H1 (cell line): ENCODE measurements at places on chromosomes 13 and 19. TPM values are rescaled to one million over a fixed set of nuclear protein-coding genes. Genes with fewer than 3 reads are reported as not detected.

GRCh38 chr19:28377077-28377476 lies 835.9 kb downstream of the UQCRFS1 start:
- H3K27me3 ChIP-seq = no peaks in the 10 kb centered on the region
- DNase-seq = no peak
- H3K4me1 ChIP-seq = no peaks in the 10 kb centered on the region
- H3K4me3 ChIP-seq = no peak overlapping the region
- H3K36me3 ChIP-seq = no peaks in the 10 kb centered on the region

TINCR gene
- 0.48 and 0.52 TPM in 2 replicates for total RNA-seq

DNA sequence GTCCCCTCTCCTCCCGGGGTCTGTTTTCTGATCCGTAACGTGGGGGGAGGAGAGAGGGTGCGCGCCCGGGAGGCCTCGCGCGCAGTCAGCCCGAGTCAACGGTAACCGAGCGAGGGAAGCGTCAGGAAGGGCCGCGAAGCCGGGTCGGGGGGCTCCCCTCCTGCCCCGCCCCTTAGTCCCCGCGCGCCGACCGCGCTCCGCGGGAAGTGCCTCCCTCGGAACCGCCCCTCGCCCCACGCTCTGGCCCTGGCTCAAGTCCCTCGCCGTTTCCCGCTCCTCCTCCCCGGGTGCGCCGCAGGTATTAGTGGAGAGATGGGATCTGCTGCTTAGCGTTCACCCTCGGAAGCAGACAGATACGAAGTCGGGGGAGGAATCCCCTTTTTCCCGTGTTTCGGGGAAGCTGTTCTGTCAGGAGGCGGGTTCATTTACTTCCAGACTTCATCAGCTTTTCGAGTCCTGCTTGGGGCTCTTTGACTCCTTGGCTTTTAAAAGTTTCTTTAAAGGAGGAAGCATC lies 770 bp downstream of the HNRNPM start:
- no peak for DNase-seq
- H3K27ac ChIP-seq = peak overlapping the region; percentile 98; the same call in 1 of the 2 replicates
- peaks cover 14% of the 10 kb centered on the region for H3K4me1 ChIP-seq
- H3K27me3 ChIP-seq = no peaks in the 10 kb centered on the region
- no peaks in the 10 kb centered on the region for H3K36me3 ChIP-seq
- peak overlapping the region; percentile 85 for H3K4me3 ChIP-seq

DNA sequence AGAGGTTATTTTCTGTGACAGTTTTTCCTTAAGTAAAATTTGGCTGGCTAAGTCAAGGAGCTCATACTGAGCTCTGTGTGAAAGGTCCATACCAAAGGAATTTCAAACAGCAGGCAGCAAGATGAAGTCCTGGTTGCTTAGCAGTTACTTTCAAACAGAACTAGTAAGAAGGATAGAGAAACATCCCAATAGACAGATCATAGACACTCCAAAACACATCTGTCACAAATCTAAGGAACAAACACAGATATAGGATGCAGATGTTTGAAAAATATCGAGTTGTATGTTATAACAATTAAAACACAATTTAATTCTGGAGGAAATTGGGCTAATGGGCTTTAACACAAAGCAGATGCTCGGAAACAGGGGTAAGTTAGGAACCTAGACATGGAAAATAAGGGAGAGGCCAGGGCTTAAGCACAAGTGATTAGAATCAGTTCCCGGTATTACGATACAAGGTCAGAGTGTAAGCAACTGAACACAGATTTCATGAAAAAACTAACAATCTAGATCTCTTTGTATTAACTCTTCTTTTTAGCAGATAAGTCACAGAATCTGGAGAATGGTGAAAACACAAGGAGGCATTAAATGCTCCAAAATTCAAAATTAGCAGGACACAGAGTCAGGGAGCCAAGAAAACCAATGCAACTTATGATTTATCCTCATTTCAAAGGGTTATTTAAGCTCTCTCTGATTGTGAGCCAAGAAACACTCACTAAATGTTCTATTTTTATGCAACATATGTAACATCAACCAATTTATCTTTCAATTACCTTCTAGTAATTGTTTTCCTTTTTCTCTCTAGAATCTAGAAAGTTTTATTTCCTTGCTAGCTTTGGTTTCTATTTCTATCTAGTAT lies 1992.9 kb upstream of the PCDH20 start:
- no peak for DNase-seq
- no peaks in the 10 kb centered on the region for H3K4me1 ChIP-seq
- H3K27me3 ChIP-seq = no peaks in the 10 kb centered on the region
- no peak overlapping the region for H3K27ac ChIP-seq
- no peaks in the 10 kb centered on the region for H3K36me3 ChIP-seq

DNA sequence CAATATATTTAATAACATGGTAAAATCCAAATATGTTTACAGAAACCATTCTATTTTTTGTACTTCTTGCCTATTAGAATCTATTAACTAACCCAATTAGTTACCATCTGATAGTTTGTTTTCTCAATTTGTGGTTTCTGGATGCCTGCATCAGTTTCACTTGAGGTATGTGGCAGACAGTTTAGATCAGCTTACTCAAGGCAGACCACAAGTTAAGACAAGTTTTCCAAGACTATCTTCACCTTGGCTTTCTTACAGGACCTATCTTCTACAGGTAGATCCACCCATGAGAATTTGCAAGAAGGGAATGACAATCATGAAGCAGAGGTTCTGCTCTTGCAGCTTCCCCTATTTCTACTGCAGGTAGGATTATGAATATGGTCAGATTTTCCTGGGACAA lies 458.6 kb downstream of the DACH1 start:
- no peaks in the 10 kb centered on the region for H3K27me3 ChIP-seq
- H3K4me3 ChIP-seq = no peak overlapping the region
- DNase-seq = no peak
- H3K36me3 ChIP-seq = no peaks in the 10 kb centered on the region

DNA sequence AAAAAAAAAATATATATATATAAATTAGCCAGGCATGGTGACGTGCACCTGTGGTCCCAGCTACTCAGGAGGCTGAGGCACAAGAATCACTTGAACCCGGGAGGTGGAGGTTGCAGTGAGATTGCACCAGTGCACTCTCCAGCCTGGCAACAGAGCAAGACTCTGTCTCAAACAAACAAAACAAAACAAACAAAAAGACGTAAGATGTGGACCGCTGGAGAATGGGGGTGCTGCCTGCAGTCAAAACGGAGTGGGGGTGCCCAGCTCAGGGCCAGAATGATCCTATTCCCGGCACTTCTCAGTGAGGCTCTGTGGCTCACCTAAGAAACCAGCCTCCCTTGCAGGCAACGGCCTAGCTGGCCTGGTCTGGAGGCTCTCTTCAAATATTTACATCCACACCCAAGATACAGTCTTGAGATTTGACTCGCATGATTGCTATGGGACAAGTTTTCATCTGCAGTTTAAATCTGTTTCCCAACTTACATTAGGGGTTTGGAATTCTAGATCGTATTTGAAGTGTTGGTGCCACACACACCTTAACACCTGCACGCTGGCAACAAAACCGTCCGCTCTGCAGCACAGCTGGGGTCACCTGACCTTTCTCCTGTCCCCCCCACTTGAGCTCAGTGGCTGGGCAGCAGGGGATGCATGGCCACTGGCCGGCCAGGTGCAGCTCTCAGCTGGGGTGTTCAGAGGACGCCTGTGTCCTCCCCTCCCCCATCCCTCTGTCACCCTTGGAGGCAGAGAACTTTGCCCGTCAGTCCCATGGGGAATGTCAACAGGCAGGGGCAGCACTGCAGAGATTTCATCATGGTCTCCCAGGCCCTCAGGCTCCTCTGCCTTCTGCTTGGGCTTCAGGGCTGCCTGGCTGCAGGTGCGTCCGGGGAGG lies at the start of gene F7:
F7 (plus strand) TSS at position 760 of the 889 bp plus-strand sequence; CDS start at position 811, 51 bp downstream.
- peaks cover 14% of the 10 kb centered on the region; the same call in 1 of the 2 replicates for H3K27me3 ChIP-seq
- DNase-seq = no peak
- no peak within 1 kb of the TSS for H3K4me3 ChIP-seq
- H3K36me3 ChIP-seq = peaks cover 3% of the 10 kb centered on the region; the same call in 1 of the 2 replicates
- no peak within 1 kb of the TSS for H3K27ac ChIP-seq
- peaks cover 10% of the 10 kb centered on the region for H3K4me1 ChIP-seq

DNA sequence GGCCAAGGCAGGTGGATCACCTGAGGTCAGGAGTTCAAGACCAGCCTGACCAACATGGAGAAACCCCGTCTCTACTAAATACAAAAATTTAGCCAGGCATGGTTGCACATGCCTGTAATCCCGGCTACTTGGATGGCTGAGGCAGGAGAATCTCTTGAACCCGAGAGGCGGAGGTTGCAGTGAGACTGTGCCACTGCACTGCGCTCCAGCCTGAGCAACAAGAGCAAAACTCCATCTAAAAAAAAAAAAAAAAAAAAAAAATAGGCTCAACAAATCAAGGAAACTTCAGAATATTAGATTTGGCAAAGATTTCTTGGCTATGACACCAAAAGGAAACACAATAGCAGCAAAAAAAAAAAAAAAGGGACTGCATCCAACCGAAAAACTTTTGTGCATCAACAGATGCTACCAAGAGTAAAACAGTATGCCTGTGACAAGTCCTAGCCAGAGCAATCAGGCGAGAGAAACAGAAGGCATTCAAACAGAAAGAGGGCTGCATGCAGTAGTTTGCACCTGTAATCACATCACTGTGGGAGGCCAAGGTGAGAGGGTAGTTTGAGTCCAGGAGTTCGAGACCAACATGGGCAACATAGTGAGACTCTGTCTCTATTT lies 23.8 kb downstream of the ZNF160 start:
- no peaks in the 10 kb centered on the region for H3K27me3 ChIP-seq
- DNase-seq = no peak
- peaks cover 8% of the 10 kb centered on the region for H3K36me3 ChIP-seq
- H3K4me3 ChIP-seq = no peak overlapping the region

GRCh38 chr13:27018882-27019281 lies 152.7 kb downstream of the USP12 start:
- 0 out of 2 replicates have a peak, but pooled peaks cover 2% of the 10 kb centered on the region for H3K27me3 ChIP-seq
- no peaks in the 10 kb centered on the region for H3K36me3 ChIP-seq
- DNase-seq = no peak
- H3K27ac ChIP-seq = no peak overlapping the region

LIG4 gene
- total RNA-seq = 4.5 and 4.6 TPM in 2 replicates

DNA sequence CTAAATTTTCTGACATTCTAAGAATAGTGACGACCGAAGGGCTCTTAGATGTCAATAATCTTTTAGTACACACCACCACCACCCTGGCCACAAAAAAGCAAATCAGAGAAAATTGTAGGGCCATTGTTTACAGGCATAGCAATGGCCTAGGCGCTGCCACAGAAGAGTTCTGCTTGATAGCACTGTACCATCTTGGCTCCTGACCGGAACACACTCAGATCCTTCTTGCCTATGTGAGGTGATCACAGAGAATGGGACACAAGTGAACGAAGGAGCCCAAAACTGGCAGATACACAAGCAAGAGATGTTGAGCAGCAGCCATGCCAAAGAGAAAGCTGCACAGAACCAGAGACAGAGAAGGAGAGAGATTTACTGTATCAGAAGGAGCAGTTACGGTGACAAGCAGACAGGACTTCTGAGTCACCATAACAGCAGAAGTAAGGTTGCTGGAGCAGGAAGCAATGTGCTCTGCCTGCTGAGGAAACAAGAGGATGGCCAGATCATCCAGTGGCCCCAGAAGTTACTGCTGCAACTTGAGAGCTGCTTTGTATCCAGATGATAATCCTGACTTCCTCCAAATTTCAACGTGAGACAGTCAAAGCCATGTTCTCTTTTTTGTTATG lies 105.2 kb downstream of the SLITRK6 start:
- no peak for DNase-seq
- H3K4me3 ChIP-seq = no peak overlapping the region
- H3K36me3 ChIP-seq = no peaks in the 10 kb centered on the region

IGFL2 gene
- not detected in 2 replicates for total RNA-seq

- no peak overlapping the region for H3K27ac ChIP-seq
- DNase-seq = peak; percentile 98
- H3K4me3 ChIP-seq = peak overlapping the region; percentile 19
- peaks cover 5% of the 10 kb centered on the region for H3K4me1 ChIP-seq
- H3K36me3 ChIP-seq = no peaks in the 10 kb centered on the region
These were observed 3.3 kb downstream of the CFD start for GRCh38 chr19:862581-863314.

DNA sequence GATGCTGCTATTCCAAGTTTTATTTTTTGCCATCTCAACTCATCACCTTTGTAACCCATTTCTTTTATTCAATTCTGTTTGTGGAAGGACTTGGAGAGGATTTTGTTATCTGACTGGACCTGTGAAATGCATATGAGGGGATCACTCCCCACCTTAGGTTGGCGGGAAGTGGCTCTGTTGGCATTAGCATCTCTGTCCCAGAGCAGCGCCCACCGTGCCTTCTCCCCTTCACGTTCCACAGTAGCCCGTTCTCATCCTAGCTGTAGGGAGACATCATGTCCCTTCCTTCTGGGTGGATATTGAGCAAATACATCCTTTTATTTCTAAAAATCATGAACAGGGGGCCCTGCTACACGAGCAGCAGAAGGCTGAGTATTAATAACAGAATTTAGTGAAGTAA lies 330.4 kb downstream of the RFC3 start:
- no peaks in the 10 kb centered on the region for H3K36me3 ChIP-seq
- no peaks in the 10 kb centered on the region for H3K27me3 ChIP-seq
- H3K4me3 ChIP-seq = no peak overlapping the region
- no peak for DNase-seq
- H3K27ac ChIP-seq = no peak overlapping the region

- H3K4me3 ChIP-seq = no peak overlapping the region
- no peak overlapping the region for H3K27ac ChIP-seq
- H3K4me1 ChIP-seq = no peaks in the 10 kb centered on the region
- H3K27me3 ChIP-seq = no peaks in the 10 kb centered on the region
- no peaks in the 10 kb centered on the region for H3K36me3 ChIP-seq
These were observed 6.8 kb upstream of the ERCC5 start for GRCh38 chr13:102838982-102839381.

LIM2 gene
- not detected in 2 replicates for total RNA-seq

EXOC3L2 gene
- 1.5 and 1.6 TPM in 2 replicates for total RNA-seq

GRCh38 chr13:100392709-100393630 lies 195.6 kb downstream of the GGACT start:
- peak; percentile 41 for DNase-seq
- H3K36me3 ChIP-seq = no peaks in the 10 kb centered on the region
- no peak overlapping the region for H3K27ac ChIP-seq
- H3K27me3 ChIP-seq = no peaks in the 10 kb centered on the region
- H3K4me1 ChIP-seq = no peaks in the 10 kb centered on the region; the same call in 1 of the 2 replicates

DNA sequence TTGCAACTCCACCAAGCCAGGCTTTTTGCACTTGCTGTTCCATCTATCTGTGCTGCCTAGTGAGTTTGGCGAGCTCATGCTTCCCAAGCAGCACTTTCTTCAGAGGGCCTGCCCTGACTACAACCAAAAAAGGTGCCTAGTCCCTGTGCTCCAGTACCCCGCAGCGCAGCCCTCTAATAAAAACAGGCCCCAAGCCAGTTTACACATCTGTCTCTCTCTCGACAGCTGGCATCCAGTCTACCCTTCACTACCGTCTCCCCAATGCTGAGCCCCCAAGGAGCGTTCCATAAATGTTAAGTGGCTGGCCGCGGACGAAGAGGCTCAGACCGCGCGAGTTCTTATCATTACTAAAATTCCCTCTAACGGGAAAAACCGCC lies 512 bp downstream of the MED4 start:
- peak overlapping the region; percentile 99 for H3K4me3 ChIP-seq
- H3K27me3 ChIP-seq = no peaks in the 10 kb centered on the region
- peak overlapping the region; percentile 88; the same call in 1 of the 2 replicates for H3K27ac ChIP-seq
- no peak for DNase-seq

PPM1N gene
- 11.0 and 12.2 TPM in 2 replicates for total RNA-seq

MED26 gene
- 10.7 and 12.3 TPM in 2 replicates for total RNA-seq

GRCh38 chr19:2607712-2608601 lies 94.5 kb downstream of the GNG7 start:
- 0 out of 2 replicates have a peak, but pooled peaks cover 6% of the 10 kb centered on the region for H3K27me3 ChIP-seq
- H3K4me3 ChIP-seq = no peak overlapping the region
- peaks cover 9% of the 10 kb centered on the region; the same call in 1 of the 2 replicates for H3K4me1 ChIP-seq
- H3K36me3 ChIP-seq = no peaks in the 10 kb centered on the region
